Kidney tubule cell (primary cell): ENCODE measurements at places on chromosomes 13 and 19.

GRCh38 chr13:53568491-53568890 lies 539.9 kb downstream of the OLFM4 start:
- no peak for DNase-seq

DNA sequence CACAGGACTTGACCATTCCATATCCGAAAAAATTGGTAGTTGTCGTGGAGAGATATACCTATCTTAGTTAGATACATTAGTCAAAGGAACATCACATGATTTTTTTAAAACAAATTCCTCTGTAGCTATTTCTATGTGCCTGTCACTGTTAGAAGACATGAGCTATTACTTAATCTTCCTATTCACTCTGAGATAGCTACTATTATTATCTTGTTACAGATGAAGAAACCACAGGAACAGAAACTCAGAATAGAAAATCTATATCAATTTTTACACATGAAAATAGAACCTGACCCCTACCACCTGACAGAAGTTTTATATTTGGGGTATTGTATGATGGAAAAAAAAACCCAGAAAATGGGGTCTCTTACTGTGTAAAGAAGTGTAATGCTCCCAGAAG lies 68.9 kb upstream of the TDRD3 start:
- DNase-seq = no peak

DNA sequence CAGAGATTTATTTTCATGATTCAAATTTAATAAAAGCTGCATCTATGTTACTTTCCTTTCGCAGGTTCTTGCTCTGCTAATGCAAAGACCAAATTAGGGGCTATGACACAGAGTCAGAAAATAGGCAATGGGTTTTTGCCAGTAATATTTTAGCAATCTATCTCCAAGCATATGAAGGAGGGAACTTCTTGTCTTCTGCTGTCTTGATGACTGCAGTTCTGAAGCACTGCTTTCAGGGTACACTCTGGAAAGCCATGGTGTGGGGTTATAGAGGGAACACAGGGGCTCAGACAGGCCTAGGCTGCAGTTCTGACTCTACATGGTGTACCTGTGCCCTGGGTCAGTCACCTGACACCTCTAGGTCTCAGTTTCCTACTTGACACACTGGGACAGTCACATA lies 263.4 kb downstream of the DNAJC15 start:
- DNase-seq = no peak

GRCh38 chr19:21047716-21048115 lies 27.3 kb downstream of the ZNF430 start:
- no peak for DNase-seq

DNA sequence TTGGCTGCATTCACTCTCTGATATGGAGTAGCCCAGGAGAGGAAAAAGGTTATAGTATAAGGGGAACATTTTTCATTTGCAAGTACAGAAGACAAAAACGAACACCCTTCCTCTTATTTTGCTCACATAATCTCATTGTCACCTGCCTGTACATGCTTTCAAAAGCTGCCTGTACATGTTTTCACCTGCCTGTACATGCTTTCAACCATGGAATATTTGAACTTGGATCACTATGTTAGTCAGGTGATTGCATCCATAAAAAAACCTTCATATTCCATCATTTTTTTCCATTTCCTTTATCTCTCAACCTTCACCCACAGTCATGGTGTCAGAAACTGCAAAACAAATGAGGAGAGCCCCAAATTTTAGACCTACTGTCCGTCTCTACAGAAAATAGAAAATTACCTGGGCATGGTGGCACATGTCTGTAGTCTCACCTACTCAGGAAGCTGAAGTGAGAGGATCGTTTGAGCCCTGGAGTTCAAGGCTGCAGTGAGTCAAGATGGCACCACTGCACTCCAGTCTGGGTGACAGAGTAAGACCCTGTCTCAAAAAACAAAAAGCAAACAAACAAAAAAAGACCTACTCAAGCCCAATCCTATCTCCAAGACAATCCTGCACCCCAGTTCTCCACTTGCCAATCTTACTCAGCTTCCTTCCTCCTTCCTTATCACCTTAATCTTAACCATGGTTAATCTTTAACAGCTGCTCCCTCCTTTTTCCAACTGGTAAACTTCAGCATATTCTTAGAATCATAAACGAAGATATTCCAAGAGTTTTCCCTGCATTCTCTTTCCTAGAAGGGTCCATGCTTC lies 11.6 kb downstream of the IGFL2 start:
- no peak for DNase-seq

GRCh38 chr13:49806126-49806536 lies 13.6 kb upstream of the KPNA3 start:
- DNase-seq = peak; percentile 17

DNA sequence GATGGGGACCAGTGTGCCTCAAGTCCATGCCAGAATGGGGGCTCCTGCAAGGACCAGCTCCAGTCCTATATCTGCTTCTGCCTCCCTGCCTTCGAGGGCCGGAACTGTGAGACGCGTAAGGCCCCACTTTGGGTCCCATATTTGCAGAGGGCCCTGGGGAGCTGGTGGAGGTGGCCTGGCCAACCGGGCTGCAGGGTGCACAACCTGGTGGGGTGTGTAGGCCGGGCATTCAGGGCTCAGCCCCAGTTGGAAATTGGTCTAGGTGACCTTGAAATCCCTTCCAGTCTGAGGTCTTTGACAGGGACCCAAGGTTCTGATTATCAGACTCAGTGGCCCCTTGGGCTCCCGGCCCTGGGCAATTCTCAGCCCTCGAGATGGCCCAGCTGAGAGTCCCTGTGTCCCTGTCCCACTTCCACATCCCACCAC lies 8.3 kb downstream of the F7 start:
- DNase-seq = no peak

DNA sequence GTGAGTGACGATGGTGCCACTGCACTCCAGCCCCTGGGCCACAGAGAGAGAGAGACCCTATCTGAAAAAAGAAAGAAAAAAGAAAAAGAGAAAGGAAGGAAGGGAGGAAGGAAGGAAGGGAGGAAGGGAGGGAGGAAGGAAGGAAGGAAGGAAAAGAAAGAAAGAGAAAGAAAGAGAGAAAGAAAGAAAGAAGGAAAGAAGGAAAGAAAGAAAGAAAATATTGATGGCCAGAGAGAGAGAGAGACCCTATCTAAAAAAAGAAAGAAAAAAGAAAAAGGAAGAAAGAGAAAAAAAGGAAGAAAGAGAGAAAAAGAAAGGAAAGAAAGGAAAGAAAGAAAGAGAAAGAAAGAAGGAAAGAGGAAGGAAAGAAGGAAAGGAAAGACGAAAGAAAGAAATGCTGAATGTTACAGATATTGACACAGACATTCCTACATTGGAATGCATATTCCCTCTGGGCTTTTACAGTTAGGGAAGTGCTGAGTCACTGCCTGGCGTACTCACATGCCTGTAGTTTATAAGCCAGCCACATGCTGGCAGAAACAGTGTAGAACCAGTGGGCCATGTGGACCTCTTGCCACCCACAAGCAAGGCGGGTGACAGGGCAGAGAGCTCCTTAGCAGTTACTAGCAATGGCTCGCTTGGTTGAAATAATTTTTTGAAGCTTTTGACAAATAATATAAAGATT lies 34.6 kb upstream of the SLC46A3 start:
- peak; percentile 92 for DNase-seq

DNA sequence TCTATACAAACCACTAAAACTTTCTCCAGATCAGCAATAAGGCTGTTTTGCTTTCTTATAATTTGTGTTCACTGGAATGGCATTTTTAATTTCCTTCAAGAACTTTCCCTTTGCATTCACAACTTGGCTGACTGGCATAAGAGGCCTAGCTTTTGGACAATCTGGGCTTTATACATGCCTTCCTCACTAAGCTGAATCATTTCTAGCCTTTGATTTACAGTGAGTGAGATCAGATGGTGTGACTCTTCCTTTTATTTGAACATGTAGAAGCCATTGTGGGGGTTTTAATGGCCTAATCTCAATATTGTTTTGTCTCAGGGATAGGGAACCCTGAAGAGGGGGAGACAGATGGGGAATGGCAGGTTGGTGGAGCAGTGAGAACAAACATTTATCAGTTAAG lies 82.7 kb downstream of the FOXO1 start:
- DNase-seq = peak; percentile 26

DNA sequence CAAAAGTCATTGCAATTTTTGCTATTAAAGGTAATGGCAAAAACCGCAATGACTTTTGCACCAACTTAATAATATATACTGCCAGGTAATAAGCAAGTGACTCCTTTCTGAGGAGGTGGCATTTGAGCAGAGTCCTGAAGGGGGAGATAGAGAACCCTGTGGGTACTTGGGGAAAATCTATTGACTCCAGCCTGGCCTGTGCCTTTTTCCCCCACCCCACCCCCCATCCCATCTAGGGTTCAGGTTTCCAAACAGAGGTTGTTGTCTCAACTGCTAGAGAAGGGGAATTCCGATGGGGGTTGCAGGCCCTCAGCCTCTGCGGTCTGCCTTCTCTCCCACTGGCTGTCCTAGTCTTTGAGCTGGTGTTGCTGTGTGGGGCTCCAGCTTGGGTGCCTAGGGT lies 11.5 kb downstream of the S1PR2 start:
- peak; percentile 62 for DNase-seq

DNA sequence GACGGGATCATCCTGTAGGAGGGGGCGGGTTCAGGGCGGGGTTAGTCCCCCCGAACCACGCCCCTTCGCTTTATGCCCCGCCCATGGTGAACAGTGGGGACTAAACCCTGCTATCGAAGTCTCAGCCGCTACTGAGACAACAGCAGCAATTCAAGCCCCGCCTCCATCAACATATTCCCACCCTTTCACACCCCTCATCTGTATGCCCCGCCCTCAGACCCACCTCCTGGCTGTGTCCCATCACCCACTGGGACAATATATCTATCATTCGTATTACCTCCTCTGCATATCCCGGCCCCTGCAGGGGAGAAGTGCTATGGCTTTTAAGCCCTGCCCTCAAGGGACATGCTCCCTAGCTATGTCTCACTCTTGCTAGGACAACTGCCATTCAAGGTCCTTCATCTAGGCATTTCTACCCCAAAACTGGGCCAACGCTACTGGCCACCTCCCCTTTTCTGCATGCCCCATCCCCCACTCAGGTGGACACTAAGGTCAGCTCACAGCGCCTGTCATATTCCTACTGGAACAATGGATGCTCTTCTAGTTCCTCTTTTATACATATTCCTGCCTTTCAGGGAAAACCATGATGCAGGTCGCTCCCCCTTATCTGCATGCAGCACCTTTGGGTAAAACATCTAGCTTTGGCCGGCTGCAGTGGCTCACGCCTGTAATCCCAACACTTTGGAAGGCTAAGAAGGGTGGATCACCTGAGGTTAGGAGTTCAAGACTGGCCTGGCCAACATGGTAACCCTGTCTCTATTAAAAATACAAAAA lies 11.9 kb downstream of the LRFN1 start:
- no peak for DNase-seq

GRCh38 chr13:28606466-28606865 lies 52.5 kb upstream of the POMP start:
- peak; percentile 62 for DNase-seq

GRCh38 chr19:3656073-3656746 lies 29.6 kb upstream of the CACTIN start:
- no peak for DNase-seq

DNA sequence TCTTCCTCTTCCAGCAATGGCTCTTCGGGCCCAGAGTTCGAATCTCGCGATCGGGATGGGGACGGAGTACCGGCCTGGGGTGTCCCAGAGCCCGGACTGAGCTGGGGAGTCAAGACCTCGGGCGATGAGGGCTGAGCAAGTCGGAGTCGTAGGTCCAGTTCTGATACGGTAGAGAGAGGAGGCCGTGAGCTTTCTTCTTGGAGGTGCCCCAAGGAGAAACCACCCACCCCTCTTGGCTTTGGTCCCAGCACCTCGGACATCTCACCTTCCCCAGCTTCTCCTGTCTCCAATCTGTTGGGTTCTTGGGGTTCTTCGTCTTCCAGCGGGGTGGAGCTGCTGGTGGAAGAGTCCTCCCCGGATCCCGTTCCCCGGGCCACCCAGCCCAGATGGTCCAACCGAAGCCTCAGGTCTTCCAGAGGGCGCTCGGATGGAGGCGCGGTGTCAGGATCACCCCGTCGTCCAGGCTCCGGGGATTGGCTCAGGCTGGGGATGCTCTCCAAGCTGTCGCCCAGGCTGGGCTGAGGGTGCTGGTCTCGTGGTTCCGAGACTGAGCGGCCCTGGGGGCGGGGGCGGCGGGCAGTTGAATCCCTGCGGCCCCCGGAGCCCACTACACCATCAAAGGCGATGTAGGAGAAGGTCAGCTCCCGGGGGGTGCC lies 2.5 kb downstream of the RTN2 start:
- DNase-seq = no peak

DNA sequence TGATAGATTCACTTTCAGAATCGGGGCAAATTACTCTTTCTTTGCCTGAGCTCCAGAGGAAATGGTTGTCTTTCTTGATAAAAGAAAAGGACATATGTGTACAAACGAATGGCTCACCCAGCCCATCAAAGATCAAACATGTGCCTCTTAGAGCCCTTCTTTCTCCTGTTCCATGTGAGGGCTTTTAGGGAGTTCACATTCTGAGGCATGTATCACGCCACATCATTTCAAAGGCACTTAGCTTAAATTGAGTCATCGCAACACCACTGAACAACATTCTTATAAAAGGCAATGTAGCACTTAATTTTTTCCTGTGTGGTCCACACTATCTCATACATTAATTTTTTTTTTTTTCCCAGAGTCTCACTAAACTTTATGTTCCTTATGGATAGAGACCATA lies 521.0 kb downstream of the SUCLA2 start:
- DNase-seq = peak; percentile 81

DNA sequence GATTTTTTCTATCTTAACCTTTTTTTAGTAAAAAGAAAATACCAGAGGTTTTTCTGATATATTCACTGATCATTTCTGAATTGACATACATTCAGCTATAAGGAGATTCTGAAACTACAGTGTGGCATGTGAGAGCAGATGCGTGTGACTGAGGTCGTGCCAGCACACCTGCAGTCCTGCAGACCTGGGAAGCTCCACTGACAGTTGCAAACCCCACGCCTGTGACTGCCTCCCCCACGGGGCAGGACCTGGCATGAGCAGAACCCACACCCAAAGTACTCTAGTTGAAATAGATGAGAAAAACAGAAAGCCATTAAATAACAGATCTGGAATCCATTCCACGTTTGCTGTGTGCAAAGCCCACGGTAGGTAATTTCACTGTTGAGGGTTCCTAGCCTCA lies 80.7 kb downstream of the TEX29 start:
- no peak for DNase-seq

GRCh38 chr13:59906413-59907049 lies 257.2 kb downstream of the DIAPH3 start:
- peak; percentile 33 for DNase-seq

DNA sequence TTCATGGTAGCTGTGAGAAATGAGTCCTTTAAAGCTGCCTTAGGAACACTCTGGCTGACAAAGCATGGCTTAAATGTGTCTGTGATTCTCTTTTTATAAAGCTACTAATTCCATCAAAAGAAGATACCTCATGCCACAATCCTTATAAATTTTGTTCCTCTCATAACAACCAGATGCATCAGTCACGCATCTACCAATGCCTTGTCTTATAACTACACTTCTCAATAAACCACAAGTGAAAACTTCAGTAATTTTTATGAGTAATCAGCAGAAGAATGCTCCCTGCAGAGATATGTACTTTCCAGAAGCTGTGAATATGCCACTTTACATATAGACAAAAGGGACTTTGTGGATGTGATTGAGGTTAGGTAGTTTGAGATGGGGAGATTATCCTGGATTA lies 147.8 kb downstream of the SUCLA2 start:
- peak; percentile 79 for DNase-seq
